ENCODE measurements at places on chromosomes 4 and X. TPM values are rescaled to one million over a fixed set of nuclear protein-coding genes. Genes with fewer than 3 reads are reported as not detected.

MAGIX gene
- total RNA-seq = 0.49 TPM

GRCh38 chr4:88147799-88148217, 10.6 kb downstream of the ABCG2 start:
- DNase-seq = no peak

GRCh38 chr4:142826503-142827241, 19.4 kb downstream of the INPP4B start:
- DNase-seq = no peak

- DNase-seq = no peak
Observed at GRCh38 chr4:858041-858481, 32.1 kb upstream of the CPLX1 start.

All from activated CD4-positive, alpha-beta T cell treated with anti-CD3 and anti-CD28 coated beads for 36 hours (primary cell).